ENCODE measurements at places on chromosomes 11 and 22. TPM values are rescaled to one million over a fixed set of nuclear protein-coding genes. Genes with fewer than 3 reads are reported as not detected.

Gene MFRP
- polyA plus RNA-seq, result 0.01 TPM

Gene LYVE1
- polyA plus RNA-seq, result 49.3 TPM

Gene DENND6B
- 7.1 TPM for polyA plus RNA-seq

Gene MGAT3
- polyA plus RNA-seq, result 24.1 TPM

Gene SYT9
- polyA plus RNA-seq, result 0.93 TPM

Gene OR8A1
- not detected for polyA plus RNA-seq

Gene GLYATL1
- 10.0 TPM for polyA plus RNA-seq

Gene OR2D2
- not detected for polyA plus RNA-seq

Gene CNGA4
- polyA plus RNA-seq, result 0.16 TPM

DNA sequence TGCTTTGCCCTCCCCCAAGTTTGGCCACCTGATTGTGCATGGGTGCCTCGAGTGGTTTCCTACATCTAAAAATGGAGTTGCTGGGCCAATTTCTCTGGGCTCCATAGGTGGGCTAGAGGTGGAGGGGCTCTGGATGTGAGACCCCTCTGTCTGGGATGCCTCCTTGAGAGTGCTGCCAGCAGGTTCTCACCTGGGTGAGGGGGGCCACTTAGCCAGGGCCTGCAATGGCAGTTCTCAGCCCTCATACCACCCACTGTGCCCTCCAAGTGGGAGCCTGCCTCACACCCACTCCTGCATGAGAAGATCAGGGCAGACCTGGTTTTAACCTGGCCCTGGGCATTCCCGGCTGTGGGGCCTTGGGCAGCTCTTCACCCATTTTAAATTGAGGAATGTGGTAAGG is 83.9 kb downstream of the CABIN1 start:
- H3K36me3 ChIP-seq, result peaks cover 73% of the 10 kb centered on the region
- H3K4me1 ChIP-seq, result no peaks in the 10 kb centered on the region
- no peaks in the 10 kb centered on the region for H3K27me3 ChIP-seq
- no peak for DNase-seq
- no peak overlapping the region for H3K27ac ChIP-seq
- H3K4me3 ChIP-seq, result no peak overlapping the region

- peak; percentile 80 for DNase-seq
- no peak overlapping the region for H3K27ac ChIP-seq
- no peak overlapping the region for H3K4me3 ChIP-seq
- no peaks in the 10 kb centered on the region for H3K27me3 ChIP-seq
- peaks cover 17% of the 10 kb centered on the region for H3K36me3 ChIP-seq
- H3K4me1 ChIP-seq, result peaks cover 8% of the 10 kb centered on the region
These were observed 4.7 kb downstream of the FEN1 start for GRCh38 chr11:61797263-61797944.

DNA sequence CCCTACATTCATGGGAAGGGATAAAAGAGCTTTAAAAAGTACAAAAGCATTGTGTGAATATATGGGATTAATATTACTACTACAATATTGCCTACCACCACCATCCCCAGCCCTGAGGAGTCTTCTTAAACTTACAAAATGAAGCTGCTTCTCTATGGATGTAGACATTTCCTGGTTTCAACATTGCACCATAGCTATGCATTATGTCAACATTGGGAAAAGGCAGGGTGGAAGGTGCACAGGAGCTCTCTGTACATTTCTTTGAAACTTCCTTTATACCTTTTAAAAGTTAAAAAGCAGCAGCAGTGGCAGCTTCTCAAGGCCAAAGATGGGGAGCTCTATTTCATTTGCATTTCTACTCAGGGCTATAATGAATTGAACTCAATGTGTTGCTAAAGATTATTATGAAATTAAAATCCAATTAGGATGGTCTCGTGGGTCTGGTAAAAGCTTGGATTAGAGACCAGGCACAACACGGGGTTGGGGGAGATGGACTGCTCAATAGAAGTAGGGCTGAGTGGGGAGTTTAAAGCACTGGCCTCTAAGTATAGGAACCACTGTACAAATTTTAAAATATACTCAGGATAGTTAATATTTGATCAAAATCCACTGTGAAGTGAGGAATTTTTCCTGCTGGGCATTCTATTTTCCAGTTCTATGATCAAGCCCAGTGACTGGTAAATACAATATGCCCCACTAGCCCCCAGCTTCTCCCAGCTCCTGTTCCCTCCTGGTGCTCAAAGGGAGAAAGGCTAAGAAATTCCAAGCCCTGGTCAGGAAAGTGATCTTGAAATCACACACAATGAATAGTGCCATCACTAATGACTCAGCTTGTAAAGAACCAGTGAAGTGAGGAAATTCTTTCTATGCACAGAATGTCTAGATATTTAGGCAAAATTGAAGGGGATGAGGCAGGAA is 362.7 kb upstream of the CCDC90B start:
- peak; percentile 40 for DNase-seq
- H3K27me3 ChIP-seq, result no peaks in the 10 kb centered on the region
- H3K36me3 ChIP-seq, result no peaks in the 10 kb centered on the region
- H3K27ac ChIP-seq, result peak overlapping the region; percentile 69
- H3K4me1 ChIP-seq, result peaks cover 12% of the 10 kb centered on the region
- no peak overlapping the region for H3K4me3 ChIP-seq

- no peaks in the 10 kb centered on the region for H3K36me3 ChIP-seq
- peaks cover 9% of the 10 kb centered on the region for H3K4me1 ChIP-seq
- peak overlapping the region; percentile 5 for H3K27ac ChIP-seq
These were observed 533 bp downstream of the SERGEF start for GRCh38 chr11:18012122-18012905.

DNA sequence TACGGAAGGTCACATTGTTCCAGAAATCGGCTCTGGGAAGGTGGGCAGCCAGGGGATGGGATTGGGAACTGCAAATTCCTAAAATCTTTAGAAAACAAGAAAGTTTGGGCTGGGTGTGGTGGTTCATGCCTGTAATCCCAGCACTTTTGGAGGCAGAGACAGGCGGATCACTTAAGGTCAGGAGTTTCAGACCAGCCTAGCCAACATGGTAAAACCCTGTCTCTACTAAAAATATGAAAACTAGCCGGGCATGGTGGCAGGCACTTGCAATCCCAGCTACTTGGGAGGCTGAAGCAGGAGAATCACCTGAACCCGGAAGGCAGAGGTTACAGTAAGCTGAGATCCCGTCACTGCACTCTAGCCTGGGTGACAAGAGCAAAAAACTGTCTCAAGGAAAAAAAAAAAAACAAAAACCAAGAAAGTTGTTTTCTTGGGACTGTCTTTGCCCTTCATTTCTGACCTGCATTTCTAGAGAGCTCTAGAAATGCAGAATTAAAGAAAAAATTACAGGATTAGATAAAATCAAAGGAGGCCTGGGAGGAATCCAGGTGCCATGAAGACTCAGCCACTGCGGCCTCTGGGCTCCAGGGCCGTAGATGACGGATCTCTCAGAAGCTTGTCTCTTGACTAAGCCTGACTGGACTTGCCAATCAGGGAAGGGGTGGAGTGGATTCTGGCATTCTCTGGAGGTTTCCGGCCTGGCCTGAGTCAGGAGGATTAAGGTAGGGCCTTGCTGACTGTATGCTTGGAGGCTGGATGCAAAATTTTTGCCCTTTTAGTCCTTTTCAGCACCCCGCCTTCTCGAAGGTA is 5.3 kb upstream of the MALAT1 start:
- H3K36me3 ChIP-seq, result no peaks in the 10 kb centered on the region
- peaks cover 65% of the 10 kb centered on the region for H3K4me1 ChIP-seq
- no peak overlapping the region for H3K4me3 ChIP-seq
- peak overlapping the region; percentile 81 for H3K27ac ChIP-seq
- no peaks in the 10 kb centered on the region for H3K27me3 ChIP-seq

DNA sequence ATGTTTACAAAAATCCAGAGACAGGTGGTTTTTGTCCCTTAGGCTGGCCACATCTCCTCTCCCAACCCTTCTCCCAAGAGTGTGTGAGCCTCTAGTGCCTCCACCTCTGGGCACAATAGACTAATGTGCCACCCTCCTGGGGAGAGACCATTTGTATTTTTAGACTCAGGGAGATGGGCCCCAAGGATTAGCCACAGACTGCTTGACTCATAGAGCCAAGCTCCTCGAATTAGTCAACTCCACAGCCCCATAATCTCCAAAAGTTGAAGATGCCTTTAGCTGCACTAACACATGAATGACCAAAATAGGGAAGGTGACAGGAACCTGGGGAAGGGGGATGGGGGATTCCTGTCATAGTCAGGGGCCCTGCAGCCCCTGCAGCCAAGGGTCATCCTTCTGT is 53.0 kb upstream of the LRRC32 start:
- H3K4me3 ChIP-seq, result no peak overlapping the region
- DNase-seq, result no peak
- no peaks in the 10 kb centered on the region for H3K4me1 ChIP-seq

GRCh38 chr22:42363892-42364291 is 68.3 kb downstream of the NFAM1 start:
- H3K4me1 ChIP-seq, result peaks cover 6% of the 10 kb centered on the region
- H3K36me3 ChIP-seq, result no peaks in the 10 kb centered on the region
- no peak overlapping the region for H3K27ac ChIP-seq
- DNase-seq, result no peak
- H3K27me3 ChIP-seq, result peaks cover 29% of the 10 kb centered on the region

GRCh38 chr11:28763151-28763550 is 655.0 kb downstream of the METTL15 start:
- no peaks in the 10 kb centered on the region for H3K36me3 ChIP-seq
- H3K4me3 ChIP-seq, result no peak overlapping the region
- no peaks in the 10 kb centered on the region for H3K27me3 ChIP-seq

DNA sequence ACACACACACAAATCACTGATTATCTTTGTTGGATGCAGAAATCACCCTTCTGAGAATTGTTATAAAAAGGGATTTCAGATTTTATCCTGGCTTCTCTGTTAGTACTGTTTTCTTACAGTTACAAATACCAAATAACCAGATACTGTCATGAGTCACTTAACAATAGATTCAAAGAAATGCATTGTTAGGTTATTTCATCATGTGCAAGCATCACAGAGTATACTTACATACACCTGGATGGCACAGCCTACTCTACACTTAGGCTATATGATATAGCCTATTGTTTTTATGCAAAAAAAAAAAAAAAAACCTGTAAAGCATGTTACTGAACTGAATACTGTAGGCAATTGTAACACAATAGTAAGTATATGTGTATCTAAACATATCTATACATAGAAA is 319.2 kb upstream of the ARHGAP42 start:
- H3K36me3 ChIP-seq, result no peaks in the 10 kb centered on the region
- H3K27me3 ChIP-seq, result no peaks in the 10 kb centered on the region
- no peak overlapping the region for H3K4me3 ChIP-seq
- no peak for DNase-seq
- H3K27ac ChIP-seq, result no peak overlapping the region

DNA sequence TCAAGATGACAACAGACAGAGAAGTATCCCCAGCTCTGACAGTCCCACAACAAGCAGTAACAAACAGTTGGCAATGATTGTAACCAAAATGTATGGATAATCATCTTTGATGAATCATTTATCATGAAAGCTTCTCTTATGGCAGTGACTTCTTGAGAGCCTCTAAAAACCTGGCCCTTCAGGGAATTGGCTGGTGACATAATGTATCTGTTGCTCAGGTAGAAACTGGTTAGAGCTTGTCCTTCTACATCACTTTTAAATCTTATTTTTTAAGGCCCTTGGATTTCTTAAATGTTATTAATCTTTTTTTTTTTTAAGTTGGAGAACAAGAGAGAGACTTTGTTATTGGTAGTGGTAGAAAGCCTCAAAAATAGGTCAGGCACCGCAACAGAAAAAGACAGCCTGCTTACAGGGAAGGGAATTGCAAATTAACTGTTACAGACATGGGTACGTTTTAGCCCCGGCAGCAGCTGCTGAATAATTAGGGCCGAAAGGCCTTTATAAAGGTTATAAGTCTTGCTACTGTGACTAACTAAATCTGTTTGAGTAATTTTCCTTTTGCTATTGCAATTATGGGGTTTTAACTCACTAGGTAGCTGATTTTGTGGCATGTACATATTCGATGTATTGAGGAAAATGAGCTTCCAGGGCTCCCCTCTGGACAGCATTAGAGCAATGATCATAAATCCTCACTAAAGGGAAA is 207.7 kb upstream of the LRRC4C start:
- H3K4me1 ChIP-seq, result peaks cover 5% of the 10 kb centered on the region
- no peaks in the 10 kb centered on the region for H3K36me3 ChIP-seq
- no peaks in the 10 kb centered on the region for H3K27me3 ChIP-seq
- DNase-seq, result no peak
- no peak overlapping the region for H3K4me3 ChIP-seq
- H3K27ac ChIP-seq, result no peak overlapping the region

- H3K4me3 ChIP-seq, result no peak overlapping the region
- H3K36me3 ChIP-seq, result no peaks in the 10 kb centered on the region
- H3K4me1 ChIP-seq, result no peaks in the 10 kb centered on the region
- no peak overlapping the region for H3K27ac ChIP-seq
These were observed 14.2 kb upstream of the VSIG10L2 start for GRCh38 chr11:125931668-125932067.

DNA sequence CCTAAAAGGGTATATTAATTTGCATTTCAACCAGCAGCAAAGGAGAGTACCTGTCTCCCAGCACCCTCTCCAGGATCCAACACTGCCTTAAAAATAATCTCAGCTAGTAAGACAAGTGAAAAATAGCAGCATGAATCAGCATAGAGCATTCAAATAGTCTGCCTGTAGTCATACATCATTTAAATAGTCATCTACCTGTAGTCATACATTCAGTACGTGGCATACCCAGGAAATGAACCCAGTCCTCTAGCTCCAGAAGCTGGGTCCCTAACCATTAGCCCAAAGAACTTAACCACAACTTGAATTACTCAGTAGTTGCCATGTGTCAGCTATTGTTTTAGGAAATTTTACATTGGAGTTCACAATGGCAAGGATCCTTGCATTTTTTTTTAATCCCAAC is 9.3 kb downstream of the TENM4 start:
- H3K27ac ChIP-seq, result no peak overlapping the region
- no peak overlapping the region for H3K4me3 ChIP-seq
- no peaks in the 10 kb centered on the region for H3K36me3 ChIP-seq
- no peak for DNase-seq
- peaks cover 24% of the 10 kb centered on the region for H3K27me3 ChIP-seq

GRCh38 chr11:119166368-119167076 is 2.0 kb upstream of the NLRX1 start:
- no peaks in the 10 kb centered on the region for H3K36me3 ChIP-seq
- H3K4me1 ChIP-seq, result peaks cover 3% of the 10 kb centered on the region
- no peaks in the 10 kb centered on the region for H3K27me3 ChIP-seq
- H3K4me3 ChIP-seq, result no peak overlapping the region
- no peak overlapping the region for H3K27ac ChIP-seq

DNA sequence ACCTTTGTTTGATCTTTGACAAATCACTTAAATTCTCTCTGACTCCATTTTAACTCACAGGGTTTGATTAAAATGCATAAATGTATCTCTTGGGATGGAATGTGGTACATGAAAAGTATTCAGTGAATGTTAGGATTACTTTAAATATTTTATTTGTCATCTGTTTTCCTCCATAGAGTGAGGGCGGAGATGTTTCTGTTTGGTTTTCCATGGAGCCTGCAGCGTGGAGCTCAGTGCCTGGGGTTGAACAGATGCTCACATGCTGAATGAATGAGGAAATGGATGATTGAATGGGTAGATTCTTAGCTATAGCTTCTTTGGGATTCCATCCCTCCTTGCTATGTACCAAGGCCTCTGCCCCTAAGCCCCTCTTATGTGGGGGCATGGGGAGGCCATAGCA is 10.0 kb downstream of the TSPAN18 start:
- H3K4me1 ChIP-seq, result peaks cover 8% of the 10 kb centered on the region
- peaks cover 11% of the 10 kb centered on the region for H3K36me3 ChIP-seq
- H3K4me3 ChIP-seq, result no peak overlapping the region

GRCh38 chr11:102413497-102413896 is 39.1 kb downstream of the TMEM123 start:
- DNase-seq, result no peak
- no peak overlapping the region for H3K27ac ChIP-seq
- H3K4me1 ChIP-seq, result no peaks in the 10 kb centered on the region
- H3K36me3 ChIP-seq, result peaks cover 2% of the 10 kb centered on the region

- DNase-seq, result no peak
- no peak overlapping the region for H3K4me3 ChIP-seq
- H3K36me3 ChIP-seq, result no peaks in the 10 kb centered on the region
- no peaks in the 10 kb centered on the region for H3K27me3 ChIP-seq
- peaks cover 39% of the 10 kb centered on the region for H3K4me1 ChIP-seq
These were observed 38.6 kb downstream of the TRMU start for GRCh38 chr22:46373921-46374662.
